ENCODE measurements at places on chromosomes 4 and X.
A peak's percentile ranks its signal among the peaks of the same experiment; 100 is the strongest.

- no peak for DNase-seq
Measured at GRCh38 chr4:8019396-8020365, 80.0 kb upstream of the AFAP1 start.

- DNase-seq, result no peak
Measured at GRCh38 chr4:182683661-182684060, 233.5 kb downstream of the DCTD start.

- DNase-seq, result peak; percentile 66
Measured at GRCh38 chr4:78476108-78476704, 75.4 kb upstream of the ANXA3 start.

GRCh38 chr4:68654946-68655721 is 15.3 kb downstream of the UGT2B15 start:
- DNase-seq, result no peak

DNA sequence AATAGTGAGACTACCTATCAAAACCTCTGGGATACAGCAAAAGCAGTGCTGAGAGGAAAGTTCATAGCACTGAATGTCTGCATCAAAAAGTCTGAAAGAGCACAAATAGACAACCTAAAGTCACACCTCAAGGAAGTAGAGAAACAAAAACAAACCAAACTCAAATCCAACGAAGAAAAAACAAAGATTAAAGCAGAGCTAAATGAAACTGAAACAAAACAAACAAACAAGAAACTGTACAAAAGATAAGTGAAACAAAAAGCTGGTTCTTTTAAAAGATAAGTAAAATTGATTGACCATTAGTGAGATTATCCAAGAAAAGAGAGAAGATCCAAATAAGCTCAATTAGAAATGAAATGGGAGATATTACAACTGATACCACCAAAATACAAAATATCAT is 378.3 kb upstream of the NDST4 start:
- no peak for DNase-seq

DNA sequence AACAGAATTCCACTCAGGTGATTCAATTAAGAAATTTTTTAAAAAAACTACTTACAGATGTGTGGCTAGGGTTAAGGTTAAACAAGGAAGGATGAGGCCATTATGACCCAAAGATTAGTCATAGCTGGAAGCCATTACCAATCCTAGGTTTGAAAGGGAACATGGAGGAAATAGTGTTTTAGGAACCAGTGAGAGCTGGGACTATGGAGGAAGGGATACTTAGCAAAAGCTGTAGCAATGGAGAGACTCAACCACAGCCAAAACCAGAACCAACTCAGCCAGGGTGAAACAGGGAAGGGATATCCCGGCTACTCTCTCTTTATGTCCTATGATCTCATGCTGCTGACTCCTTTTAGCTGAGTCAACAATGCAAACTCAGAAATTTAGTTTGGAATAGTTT is 148.6 kb upstream of the CNKSR2 start:
- DNase-seq, result no peak

DNA sequence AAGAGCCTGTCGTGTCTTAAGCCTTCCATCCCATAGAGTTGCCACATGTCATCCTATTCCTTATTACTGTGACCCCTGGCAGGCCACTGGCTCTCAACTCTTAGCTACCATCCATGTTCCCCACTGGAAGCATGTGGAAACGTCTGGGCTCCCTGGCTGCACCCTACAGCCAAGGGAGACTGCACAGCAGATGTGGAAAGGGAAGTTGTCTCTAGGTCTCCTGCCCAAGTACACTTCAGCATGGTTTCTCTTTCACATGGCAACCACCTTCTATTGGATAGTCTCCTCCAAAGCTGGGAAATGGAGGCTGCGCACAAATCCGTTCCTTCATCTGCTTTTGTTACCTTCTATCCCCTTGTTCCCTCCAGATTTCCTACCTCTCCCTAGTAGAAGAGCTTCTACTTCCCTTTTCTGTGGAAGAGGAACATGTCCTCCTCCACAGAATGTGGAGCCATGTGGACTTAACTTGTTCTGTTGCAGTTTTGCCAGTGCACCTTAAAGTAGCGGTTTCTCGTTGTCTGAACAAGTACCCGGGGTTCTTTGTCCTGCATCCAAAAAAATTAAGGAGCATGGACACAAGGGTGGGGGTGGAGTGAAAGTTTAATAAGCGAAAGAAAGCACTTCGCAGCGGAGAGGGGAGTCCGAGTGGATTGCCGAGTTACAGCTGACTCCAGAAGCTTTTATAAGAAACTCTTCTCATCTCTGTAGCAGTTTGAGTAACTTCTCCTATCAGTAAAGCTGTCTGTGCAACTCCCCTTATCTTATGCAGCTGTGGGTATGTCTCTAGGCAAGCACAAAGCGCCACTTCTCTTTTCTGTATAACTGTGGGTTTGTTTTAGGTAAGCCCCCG is 52.5 kb downstream of the HMGB2 start:
- DNase-seq, result peak; percentile 56

- no peak for DNase-seq
Measured at GRCh38 chrX:112851806-112852205, 11.2 kb upstream of the AMOT start.

- DNase-seq, result no peak
Measured at GRCh38 chr4:179116011-179116410, 1673.8 kb upstream of the AGA start.

DNA sequence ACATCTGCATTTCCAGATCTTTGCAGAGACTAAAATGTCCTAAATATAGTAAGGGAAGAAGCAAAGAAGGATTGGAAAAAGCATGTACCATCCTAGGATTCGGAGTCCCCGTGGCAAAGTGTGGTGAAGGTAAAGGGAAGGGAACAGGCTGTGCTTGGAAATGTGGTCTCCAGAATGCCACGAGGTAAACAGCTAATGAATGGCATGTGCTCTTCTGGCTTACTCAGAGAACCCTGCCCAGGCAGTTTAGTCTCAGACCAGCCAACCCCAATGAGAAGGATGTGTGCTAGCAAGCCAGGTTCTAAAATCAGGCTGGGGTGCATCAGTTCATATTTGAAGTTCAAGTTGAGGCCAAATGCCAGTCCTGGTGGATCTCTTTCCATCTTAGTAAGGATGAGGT is 113.1 kb downstream of the RS1 start:
- no peak for DNase-seq

DNA sequence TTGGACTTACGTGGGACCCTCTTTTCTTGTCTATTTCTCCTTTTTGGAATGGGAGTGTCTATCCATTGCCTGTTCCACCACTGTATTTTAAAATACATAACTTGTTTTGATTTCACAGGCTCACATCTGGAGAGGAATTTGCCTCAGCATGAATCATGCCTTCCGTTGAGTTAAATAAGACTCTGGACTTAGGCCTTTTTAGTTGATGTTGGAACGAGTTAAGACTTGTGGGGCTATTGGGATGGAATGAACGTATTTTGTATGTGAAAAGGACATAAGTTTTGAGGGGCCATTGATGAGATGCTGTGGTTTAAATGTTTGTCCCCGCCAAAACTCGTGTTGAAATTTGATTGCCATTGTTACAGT is 66.2 kb downstream of the BEX3 start:
- no peak for DNase-seq

- DNase-seq, result no peak
Measured at GRCh38 chr4:132334081-132334480, 815.0 kb upstream of the PCDH10 start.

- DNase-seq, result peak; percentile 22
Measured at GRCh38 chr4:95155759-95156451, 392.9 kb downstream of the UNC5C start.

- no peak for DNase-seq
Measured at GRCh38 chr4:21535898-21536297, 412.7 kb downstream of the KCNIP4 start.
